ENCODE measurements at places on chromosomes 12 and 14.

DNA sequence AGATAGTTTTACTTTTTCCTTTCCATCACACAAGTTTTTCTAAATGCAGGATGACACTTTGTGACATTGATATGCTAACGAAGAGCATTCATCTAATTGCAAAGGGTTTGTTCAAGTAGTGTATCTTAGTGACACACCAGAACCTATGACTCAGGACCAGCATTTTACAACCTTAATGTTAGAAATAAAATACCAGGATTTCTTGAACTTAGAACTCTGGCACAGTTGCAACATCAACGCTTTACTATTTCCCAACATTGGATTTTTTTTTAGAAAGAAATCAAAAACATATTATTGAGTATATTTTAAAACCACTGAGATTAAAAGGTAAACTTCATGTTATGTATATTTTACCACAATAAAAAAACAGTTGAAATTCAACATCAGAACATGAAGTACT, 17.9 kb upstream of the PLEKHG6 start:
- DNase-seq = no peak

DNA sequence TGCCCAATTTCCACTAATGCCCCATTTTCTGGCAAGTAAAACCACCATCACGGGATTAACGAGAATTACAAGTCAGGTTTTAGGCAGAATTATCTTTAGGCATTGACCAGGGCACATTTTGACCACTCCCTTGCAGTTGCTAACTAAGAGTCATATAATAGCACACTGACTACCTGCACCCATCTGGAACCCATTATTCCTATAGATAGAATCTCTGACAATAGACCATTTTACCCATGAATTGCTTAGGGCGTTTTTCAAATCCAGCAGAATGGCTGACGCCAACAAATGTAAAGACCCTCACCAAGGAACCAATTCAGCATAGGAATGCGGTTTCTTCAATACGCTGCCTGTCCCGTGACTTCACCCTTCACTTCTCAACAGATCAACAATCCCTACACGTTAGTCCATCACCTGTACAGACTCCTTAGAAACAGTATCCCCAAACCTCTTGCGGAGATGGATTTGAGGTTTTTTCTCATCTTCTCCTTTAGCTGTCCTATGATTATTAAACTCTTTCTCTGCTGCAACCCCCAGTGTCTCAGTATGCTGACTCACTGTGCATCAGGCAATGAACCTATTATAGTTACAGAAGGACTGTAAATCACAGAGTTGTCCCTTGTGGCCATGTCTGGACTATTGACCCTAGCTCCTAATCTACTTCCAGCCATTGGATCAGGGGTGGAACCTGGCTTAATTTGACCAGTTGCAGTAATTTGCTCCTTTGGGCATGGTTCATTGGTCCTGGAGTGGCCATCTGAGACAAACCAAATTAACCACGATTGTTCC, 177.3 kb upstream of the PLXNC1 start:
- DNase-seq = no peak

DNA sequence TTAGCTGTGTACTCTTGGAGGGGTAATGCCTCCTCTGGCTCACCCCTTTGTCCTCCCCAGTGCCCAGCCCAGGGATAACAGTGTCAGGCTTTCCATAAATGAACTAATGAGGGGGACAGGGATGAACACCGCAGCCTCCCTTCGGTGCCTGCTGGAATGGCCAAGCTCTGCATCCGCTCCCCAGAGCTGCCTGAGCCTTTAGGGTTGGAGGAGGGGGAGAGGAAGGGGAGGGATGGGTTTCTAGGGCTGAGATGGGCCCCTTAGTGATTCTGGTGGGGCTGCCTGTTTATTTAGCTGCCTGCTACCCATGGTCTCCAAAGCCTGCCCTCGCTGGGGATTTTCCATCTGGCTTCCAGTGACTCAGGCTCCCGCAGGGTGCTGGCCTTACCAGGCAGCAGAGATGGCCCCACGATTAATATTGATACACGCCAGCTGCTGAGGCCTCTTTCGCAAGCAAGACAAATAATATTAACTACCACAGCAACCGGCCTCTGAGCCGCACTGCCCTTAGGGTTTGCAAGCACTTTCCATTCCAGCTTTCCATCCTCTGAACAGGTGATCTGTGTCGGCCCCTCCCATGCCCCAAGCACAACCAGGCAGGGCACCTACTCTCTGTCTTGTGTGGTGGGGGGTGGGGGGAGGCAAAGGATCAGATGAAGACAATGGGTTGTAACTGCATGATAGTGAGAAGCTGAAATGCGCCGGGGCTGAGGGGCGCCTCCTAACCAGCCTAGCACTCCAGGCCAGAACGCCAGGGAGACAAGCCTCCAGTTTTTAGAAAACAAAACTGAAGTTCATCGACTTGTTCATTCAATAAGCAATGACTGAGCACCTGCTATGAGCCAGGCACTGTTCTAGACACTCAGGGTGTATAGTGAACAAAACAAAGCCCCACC, 56.7 kb downstream of the C14orf132 start:
- DNase-seq = peak; percentile 69

DNA sequence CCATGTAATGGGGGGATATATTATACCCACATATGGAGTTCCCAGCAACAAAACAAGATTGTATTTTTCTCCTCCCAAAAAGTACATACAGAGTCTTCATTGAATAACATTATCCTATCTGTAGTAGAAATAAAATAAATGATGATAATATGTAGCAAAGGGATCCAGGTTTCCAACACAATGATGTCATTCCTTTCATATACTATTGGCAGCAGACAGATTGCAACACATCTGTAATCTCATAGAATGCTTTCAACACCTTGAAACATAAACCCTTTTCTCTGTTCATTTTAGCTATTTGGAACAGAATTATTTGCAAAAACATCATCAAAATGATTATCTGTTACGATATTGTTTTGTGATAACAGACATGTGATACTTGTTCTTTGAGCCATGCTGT, 317.6 kb downstream of the DPF3 start:
- no peak for DNase-seq

- no peak for DNase-seq
These were observed 48.2 kb downstream of the ATF7 start for GRCh38 chr12:53577941-53578352.
